ENCODE measurements at places on chromosomes 7 and 10.

DNA sequence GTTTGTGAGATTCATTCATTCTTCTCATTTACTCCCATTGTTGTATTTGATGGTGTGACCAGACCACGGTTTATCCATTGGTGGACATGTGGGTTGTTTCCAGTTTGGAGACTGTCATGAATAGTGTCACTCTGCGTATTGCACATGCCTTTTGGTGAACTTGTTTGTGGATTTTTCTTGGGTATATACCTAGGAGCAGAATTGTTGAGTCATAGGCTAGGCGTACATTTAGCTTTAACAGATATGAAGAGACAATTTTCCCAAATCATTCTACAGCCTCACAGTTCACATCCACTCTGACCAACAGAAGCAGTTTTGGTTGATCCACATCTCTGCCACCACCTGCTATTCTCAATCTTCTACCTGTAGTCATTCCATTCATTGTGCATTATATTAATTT is 66.0 kb upstream of the FAM20C start:
- no peak for DNase-seq

- no peak for DNase-seq
Measured at GRCh38 chr7:26449175-26450165, 157.8 kb downstream of the SNX10 start.

GRCh38 chr10:7409045-7409731 is 1.6 kb downstream of the SFMBT2 start:
- peak; percentile 37 for DNase-seq

GRCh38 chr7:12620371-12620770 is 49.9 kb downstream of the SCIN start:
- no peak for DNase-seq

- DNase-seq = no peak
Measured at GRCh38 chr7:23295401-23295697, 3.8 kb upstream of the MALSU1 start.

DNA sequence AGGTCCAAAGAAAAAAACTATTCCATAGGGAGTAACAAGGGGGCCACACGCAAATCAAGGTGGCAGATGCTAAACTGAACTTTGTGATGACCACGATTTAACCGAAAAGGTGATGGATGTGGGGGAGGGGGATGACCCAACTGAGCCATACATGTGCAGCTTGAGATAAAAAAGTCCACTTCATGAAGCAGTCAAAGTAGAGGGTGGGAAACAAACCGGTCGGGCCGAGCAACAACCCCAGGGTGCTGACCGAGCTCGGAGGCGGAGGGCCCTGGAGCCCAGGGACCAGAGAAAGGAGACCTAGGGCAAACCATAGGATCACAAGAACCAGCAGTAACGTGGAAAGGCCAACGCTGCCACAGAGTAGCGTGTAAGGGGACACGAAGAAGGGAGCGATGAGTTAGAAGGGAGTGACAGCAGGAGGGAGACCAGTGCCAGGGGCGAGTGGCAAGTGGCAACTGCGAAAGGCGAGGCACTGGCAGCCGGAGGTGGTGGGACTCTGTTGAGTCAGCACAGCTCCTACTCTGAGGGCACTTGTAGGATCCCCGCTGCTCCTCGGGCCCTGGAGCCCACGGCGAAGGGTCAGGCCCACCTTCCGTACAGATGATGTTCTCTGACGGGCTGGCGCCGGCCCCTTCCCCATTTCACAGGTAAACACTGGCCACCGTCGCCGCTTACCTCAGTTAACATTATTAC is 540 bp downstream of the SNX13 start:
- DNase-seq = peak; percentile 37

DNA sequence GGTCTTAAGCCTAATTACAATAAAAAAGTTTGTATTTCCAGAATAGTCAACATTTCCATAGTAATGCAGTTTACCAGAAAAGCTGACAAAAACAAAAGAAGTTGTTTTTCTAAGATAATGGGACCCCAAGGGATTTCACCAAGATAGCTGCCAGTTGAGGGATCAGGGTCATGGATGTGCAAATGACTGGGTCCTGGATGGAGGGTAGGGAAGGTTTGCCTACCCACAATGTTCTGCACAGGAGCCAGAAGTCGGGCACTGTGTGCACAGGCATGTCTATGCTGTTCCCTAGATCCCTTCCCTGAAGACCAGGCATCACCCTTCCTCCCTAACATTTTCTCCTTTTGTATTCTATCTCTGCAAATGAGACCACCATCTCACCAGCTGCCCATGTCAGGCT is 94.1 kb upstream of the FAM133B start:
- DNase-seq = no peak
